Stimulated activated CD8-positive, alpha-beta memory T cell treated with anti-CD3 and anti-CD28 coated beads, Interleukin-15, amount 100 ng/mL, for 4 hours (primary cell): ENCODE measurements at places on chromosomes 2 and 18.

GRCh38 chr2:152611458-152612231 lies 105.6 kb downstream of the PRPF40A start:
- DNase-seq: no peak

DNA sequence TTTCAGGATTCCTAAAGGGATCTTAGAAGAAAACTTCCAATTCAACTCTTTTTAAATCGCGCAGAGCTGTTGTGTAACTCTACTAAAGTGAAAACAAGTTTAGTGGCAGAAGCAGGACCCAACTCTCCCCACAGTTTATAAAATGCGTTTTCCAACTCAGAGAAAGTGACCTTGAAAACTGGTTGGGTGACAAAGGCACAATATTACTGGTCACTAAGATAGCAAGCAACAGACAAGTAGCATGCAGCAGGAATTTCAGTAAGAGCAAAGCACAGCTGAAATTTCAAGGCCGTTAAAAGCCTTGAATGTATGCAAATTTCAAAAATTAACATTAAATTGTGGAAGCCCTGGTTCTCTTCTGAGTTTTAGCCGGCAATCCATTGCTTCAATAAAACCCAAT lies 66.9 kb downstream of the STK39 start:
- no peak for DNase-seq

DNA sequence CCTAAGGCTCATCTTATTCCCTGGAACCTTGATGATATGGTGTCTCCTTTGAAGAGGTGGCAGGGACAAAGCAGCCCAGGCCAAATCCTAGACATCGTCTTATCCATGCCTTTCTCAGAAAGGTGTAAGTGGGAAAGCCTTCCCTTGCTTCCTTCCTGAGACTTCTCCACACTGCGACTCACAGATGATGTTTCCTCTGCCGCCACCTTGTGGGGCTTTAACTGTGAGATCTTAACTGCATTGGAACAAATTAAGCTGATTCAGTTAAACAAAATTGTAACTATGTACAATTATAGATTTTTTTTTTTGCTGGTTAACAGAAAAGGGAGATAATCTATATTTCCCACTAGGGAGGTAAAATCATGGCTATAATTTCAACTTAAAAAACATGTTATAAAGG lies 10.0 kb upstream of the GCA start:
- no peak for DNase-seq

DNA sequence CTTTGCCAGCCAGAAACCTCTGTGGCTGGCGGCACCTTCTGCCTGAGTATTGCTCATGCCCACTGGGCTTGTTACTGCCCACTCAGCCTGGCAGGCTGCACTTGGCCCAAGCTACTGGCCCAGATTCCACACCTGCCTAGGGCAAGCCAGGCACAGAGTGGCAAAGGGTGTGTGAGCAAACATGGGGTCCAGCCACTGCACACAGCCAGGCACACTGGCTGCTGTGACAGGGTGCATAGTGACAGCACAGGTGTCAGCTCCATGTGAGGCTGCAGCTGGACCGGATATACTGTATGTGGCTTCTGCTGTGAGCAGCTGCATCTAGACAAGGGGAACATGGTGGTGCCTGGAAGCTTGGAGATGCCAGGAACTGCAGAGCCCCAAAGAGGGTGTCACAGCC lies 113.9 kb downstream of the COPS8 start:
- no peak for DNase-seq

DNA sequence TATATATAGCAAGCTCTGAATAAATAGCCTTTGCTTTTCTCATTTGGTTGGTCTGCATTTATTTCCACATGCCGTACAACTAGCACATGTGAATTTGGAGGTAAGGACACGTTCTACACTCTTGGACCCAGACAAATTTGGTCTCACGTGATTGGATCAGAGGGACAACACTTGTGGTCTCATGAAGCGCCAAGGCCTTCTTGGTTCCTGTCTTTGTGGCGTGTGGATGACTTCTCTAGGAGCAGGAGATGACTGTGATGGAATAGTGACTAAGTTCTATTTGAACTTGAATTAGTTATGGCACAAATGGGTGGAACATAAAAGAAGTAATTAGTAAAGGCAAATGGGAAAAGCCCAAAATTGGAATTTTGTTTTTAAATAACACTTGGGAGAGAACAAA lies 206.9 kb downstream of the BCL2 start:
- no peak for DNase-seq

DNA sequence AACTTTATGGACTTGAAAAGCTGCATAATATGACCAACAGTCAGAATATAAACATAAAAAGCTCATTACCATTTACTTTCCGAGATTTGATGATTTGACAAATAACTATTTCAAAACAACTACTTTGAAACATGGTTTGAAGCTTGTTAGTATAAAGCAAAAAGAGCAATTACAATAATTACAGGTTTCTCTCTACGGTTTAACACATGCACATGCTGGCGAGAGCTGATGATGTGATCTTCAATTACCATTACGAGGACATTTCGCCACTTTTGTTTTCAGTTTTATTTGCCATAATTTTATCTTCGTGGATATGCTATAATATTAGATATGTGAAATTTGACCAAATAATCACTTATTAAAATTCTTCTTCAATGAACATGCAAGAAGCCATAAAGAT lies 270.1 kb downstream of the TCF4 start:
- DNase-seq: no peak

DNA sequence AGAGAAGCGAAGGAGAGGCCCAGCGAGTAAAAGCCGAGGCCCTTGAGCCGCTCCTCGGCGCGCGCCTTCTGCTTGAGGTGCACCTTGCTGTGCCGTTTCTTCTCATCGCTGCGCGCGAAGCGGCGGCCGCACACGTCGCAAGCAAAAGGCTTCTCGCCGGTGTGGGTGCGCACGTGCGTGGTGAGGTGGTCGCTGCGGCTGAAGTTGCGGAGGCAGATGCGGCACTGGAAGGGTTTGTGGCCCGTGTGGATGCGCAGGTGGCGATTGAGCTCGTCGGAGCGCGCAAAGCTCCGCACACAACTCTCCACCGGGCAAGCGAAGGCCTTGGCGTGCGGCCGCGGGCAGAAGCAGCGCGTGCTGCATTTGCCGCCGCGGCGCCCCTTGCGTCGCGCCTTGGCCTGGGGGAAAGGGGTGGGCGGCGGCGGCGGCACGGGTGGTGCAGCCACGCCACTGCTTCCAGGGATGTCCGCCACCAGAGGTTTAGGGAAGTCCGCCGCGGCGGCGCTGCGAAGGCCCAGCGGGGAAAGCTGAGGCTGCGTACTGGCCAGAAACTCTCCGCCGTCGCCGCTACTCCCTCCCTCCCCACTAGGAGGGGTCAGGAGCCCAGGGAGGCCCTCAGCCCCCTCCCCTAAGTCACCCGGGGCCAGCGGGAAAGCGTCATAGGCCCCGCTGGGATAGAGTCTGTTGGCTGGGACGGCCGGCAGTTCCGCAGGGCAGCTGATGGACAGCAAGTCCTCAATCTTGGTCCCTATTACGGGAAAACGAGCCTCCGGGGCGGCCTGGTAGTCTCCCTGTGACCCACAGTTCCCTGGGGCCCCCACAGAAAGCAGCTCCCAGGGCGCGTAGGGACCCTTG lies 1.7 kb downstream of the EGR4 start:
- no peak for DNase-seq

DNA sequence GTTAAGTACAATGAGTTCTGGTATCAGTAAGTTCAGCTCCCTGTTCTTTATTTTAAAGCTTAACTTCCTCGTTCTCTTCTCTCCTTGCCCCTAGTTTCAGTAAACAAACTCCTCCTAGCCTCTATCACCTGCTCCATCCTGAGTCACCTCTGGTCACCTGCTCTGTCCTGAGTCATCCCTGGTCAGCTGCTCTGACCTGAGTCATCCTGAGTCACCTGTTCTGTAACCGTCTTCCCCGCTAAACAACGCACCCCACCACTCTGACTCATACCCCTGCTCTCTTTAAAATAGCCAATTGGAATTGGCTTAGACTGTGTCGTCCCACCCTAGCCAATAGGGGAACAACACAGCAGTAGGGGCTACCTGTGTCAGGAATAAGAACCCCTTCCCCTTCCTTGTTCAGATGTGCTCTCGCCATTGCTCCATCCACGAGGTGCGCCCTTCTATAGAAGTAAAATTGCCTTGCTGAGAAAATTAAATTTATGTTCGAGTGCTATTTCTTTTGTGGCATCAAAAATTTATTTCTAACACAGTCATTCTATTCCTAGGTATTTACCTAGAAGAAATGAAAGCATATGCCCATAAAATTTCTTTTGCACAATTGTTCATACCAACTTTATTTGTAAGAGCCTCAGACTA lies 24.9 kb upstream of the RMND5A start:
- DNase-seq: no peak

DNA sequence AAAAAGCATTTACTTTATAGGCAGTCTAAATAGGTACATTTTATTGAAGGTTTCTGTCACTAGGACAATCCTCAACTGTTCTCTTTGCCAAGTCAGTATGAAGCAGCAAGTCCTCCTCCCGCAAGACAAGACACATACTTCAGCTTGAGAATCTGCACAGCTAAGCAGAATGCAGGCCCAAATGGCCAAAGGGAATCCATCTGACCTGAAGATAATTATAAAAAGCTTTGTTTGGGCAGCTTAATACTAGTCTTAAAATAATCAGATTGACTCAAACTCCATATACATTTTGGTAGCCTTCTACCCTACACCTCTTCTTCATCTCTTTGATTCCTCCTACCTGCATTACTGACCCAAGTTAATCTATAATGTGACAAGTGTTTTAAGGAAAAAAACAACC lies 1.8 kb downstream of the LANCL1 start:
- no peak for DNase-seq

DNA sequence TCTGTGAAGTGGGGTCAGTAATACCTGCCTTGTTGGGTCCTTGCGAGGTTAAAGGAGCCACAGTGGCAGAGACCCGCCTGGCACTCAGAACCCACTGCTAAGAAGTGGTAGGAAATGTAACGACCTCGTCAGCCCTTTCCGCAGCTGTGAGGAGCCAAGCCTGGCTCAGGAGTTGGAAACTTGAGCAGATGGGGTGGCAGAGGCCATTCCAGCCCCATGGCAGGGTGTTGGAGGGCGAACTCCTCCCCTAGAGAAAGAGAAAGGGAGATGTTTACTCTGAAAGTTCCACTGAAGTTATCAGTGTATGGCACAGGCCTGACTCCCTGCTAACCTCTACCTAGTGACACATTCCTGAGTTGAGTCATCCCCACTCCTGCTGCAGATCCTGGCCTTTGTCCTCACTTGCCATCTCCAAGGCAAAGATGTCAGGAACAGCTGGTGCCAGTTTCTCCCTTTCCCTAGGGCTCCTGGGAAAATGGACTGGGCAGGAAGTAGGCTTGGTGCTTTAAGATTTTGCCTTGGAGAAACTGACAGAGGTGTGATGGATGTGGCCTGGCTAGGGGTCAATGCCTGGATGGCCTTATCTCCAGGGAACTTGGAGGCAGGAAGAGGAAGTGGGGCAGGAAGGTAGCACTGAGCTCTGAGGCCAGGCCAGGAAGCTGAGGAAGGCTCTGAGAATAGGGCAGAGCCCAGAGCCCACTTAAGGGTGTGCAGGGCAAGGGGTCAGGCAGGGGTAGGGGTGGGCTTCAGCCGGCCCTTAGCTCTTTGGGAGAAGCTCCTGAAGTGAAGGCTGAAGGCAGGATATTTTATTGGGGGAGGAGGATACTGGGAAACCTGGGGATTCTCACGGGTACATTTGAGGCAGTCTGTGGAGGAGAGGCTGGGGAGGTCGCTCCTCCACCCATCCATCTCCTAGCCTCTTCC lies 888 bp downstream of the VAMP5 start:
- DNase-seq: no peak
